ENCODE measurements at places on chromosomes 5 and 9.

GRCh38 chr9:134278286-134278685 lies 48.0 kb upstream of the RXRA start:
- DNase-seq = no peak

DNA sequence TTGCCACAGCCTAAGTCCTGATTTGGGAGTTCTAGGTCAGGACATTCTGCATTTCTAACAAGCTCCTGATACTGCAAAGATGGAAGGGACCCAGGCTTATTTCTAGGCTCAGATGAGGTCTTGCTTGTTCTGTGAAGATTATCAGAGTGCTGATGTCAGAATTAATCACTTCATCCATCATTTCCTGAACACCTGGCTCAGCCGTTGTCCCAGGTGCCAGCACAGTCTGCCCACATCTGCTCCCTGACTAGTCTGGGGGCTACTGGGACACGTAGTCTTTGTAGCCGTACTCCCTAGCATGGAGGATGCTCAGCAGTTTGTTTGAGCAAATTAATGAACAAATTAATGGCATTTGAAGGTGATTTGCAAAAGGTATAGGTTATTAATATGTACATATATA lies 17.9 kb upstream of the SPINK4 start:
- DNase-seq = no peak

DNA sequence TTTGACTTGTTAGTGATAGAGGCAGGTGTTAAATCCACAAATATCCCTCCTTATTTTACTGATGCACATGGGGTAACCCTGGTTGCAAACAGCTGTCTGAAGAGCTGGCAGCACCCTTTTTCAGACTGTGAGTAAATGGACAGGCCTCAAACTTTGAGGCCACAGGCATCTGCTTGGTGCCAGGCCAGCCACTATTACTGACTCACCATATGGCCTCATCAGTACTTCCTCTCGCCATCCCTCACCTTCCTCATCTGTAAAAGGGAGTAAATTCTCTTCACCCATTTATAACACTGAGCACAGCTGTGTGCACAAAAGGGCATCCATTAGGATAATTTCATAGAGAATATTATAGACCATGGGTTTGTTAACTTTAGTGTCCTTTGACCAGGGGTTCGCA lies 11.9 kb upstream of the TNIP1 start:
- no peak for DNase-seq

- no peak for DNase-seq
These were observed 54.2 kb downstream of the WHRN start for GRCh38 chr9:114450833-114451706.

- no peak for DNase-seq
These were observed 7.8 kb upstream of the MRNIP start for GRCh38 chr5:179866241-179867078.

DNA sequence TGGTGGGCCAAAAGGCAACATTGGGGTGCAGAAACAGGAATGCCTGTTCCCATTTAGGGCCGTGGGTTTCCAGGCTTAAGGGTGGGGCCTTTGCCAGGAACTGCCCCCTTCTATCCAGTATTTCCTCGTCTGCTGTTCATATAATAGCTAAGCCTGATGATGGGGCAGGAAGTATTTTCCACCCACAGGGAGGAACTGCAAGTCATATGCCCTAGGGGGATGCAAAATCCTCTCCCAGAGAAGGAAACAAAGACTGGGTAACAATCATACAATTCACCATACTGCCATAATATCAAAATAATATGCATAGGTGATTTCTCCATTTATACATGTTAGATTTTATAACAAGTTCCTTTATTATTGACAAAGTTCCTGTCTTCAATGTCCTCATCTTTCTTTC lies 20.5 kb upstream of the RPS23 start:
- DNase-seq = no peak

- no peak for DNase-seq
These were observed 486.2 kb downstream of the DMAC1 start for GRCh38 chr9:7313389-7313788.

GRCh38 chr5:91707521-91707841 lies 324.4 kb upstream of the ARRDC3 start:
- no peak for DNase-seq

DNA sequence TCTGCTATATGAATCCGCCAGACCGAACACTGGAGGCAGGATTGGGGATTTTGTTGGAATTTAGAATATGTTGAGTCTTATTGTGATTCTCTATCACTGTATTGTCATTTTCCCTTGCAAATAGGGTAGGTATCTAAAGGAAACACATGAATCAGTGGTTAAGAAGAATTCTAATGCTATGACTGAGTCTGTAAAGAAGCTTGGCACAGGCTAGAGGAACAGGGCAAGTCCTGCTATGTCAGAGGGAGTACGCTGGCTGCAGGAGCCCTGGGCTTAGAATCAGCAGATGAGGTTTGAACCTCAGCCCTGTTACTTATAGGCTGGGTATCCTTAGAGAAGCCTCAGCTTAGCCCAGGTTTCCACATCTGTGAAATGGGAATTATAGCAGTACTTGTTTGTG lies 198.1 kb downstream of the NR3C1 start:
- DNase-seq = peak; percentile 57

- DNase-seq = no peak
These were observed 822 bp downstream of the DENND4C start for GRCh38 chr9:19231126-19231903.

- no peak for DNase-seq
These were observed 615 bp downstream of the ATG10 start for GRCh38 chr5:81972492-81972783.

DNA sequence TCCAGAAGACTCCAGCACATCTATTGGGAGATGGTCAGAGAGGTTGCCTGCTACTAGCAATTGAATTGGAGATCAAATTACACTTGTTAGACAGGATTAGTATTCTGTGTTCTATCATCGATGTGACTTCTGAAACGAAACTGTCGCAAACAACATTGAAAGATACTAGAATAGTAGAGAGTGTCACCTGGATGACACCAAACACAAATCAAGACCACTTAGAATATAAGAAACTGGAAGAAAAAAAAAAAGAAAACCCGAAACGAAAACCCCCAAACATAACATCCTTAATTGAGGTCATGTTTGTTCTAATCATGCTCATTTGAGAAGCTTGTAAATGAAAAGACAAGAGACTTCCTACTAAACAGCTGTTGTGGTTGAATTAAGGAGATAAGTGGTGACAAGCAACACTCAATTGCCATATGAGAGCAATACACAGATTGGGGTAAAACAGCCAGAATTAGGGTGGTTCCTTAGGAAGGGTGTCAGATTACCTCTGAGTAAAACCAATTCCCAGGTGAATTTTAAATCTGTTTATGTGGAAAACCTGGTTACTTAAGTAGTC lies 97.6 kb downstream of the BASP1 start:
- DNase-seq = no peak

All from aorta (tissue), 5 donors.